Ovary (tissue), 10 donors: ENCODE measurements at places on chromosomes 13 and 19. TPM values are rescaled to one million over a fixed set of nuclear protein-coding genes. Genes with fewer than 3 reads are reported as not detected.

Gene HOMER3
- 7.8 TPM for polyA plus RNA-seq

Gene HIPK4
- 0.28 TPM for polyA plus RNA-seq

DNA sequence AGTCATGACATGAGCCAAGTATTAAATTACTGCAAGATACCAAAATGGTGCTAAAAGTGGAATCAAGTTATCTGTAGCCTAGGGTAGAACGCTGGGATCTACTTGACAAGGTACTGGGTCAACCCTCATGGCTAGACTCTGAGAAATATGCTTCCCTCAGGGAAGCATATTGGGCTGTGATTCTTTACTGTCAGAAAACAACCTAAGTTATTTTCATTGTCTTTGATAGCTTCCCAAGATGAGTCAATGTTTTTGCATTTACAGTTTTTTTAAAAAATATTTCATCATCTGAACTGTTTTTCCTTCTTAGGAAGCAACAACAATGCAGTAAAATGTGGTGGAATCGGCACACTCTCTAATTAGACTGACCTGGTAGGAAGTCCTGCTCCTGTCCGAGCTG lies 218.0 kb downstream of the RGCC start:
- no peak for DNase-seq

GRCh38 chr13:98295371-98295770 lies 118.3 kb upstream of the RNF113B start:
- no peak for DNase-seq

DNA sequence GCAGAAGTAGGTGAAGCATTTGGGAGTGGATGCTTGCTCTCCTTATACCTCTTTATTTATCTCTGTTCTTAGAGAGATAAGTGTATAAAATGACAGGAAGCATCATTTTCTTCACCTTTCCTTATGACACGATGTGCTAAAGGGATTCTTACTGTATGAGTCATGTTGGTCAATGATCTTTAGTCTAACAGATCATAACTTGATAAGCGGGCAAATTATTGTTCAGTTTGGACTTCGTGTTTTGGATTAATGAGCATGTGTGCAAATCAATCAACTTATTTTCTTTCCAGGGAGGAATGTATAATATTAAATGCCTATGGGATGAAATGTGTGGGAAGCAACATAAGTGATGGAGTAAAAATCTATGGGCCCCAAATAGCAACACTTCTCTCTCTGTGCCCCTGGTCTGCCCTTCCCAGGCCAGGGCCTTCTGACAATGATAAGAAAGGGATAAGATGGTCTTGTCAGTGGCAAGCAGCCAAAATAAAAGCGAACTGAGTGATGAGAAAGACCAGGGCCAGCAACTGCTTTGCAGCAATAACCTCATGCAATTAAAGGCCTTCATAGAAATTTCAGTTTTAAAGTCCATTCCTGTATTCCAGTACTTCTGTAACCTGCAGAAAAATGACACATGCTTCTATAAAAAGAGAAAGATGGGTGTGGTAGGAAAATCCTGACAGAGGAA lies 61.4 kb downstream of the SLC10A2 start:
- DNase-seq = no peak

Gene SIGLEC5
- 0.13 TPM for polyA plus RNA-seq

DNA sequence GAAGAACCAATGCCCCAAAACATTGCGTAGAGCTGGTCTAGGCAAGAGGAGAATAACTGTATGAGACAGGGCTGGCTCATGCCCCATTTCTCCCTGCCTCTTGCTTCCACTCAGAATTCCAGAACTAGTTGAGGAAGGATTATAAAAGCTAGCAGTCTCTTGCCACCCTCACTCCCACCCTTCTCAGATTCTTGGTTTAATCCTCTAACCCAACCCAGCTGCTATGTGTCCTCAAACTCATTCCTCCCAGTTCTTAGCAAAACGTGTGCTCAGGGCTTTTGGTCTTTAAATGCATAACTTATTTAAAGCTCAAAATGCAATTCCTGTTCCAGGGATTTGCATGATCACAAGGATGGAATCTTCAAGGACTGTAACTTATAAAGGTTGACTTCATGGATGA lies 466.3 kb downstream of the COG6 start:
- no peak for DNase-seq
